T-helper 9 cell (primary cell): ENCODE measurements at places on chromosomes 2 and 18.

- DNase-seq = peak; percentile 25
Measured at GRCh38 chr2:86068136-86068588, 37.5 kb downstream of the POLR1A start.

- DNase-seq = no peak
Measured at GRCh38 chr2:27561060-27561459, 21.8 kb upstream of the ZNF512 start.

GRCh38 chr18:53796040-53796729, 428.3 kb downstream of the MBD2 start:
- DNase-seq = no peak

GRCh38 chr2:21261591-21261990, 137.8 kb downstream of the TDRD15 start:
- DNase-seq = no peak

DNA sequence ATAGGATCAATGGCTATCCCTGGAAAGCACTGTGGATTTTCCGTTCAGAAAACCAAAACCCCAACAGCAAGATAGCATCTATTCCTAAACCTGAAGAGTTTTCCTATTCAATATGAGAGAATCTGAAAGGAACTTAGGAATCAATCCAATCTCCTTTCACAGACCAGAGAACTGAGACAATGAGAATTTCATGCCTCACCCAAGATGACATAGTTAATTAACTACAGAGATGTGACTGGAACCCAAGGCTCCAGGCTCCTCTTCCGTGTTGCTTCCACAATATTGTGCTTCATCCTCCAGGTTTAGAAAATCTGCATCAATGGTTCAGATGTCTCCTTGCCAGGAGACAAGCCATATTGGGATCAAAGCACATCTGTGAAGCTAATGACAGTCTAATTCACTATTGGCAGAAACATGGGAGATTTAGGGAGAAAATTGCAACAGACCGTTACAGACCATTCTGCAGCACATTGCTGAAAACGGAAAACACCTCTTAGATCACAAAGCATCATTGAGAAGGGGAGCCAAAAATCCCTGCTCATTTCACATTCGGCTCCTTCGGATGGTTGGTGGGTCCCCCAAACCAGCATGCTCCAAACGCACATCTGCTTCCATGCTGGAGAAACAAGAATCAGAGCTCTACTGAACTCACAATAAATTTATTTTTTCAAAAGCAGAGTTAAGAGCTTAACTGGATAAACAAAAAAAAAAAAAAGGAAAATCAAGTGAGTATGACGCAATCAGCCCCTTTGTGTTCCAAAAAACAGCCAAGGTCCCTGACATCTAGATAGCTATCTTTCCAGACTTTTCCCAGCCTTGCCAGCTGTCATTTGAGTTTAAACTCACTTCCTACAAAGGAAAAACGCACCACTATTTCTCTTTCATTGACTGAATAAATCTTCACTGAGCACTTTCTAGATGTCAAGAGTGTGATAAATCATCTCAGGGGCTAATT, 290.3 kb downstream of the C1D start:
- DNase-seq = no peak

DNA sequence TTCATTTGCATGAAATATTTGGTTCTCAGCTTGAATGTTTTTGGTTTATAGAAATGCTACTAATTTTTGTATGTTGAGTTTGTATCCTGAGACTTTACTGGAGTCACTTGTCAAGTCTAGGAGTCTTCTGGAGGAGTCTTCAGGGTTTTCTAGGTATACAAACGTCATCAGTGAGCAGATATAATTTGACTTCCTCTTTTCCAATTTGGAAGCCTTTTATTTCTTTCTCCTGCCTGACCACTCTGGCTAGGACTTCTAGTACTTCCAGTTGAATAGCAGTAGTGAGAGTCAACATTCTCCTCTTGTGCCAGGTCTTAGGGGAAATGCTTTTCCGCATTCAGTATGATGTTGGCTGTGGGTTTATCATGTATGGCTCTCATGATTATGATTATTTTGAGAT, 55.4 kb upstream of the THUMPD2 start:
- DNase-seq = no peak

- no peak for DNase-seq
Measured at GRCh38 chr2:40072442-40073232, 293.6 kb upstream of the THUMPD2 start.

- no peak for DNase-seq
Measured at GRCh38 chr2:122273785-122274419, 518.5 kb downstream of the TSN start.

- no peak for DNase-seq
Measured at GRCh38 chr18:23176701-23177432, 41.6 kb downstream of the CABLES1 start.

DNA sequence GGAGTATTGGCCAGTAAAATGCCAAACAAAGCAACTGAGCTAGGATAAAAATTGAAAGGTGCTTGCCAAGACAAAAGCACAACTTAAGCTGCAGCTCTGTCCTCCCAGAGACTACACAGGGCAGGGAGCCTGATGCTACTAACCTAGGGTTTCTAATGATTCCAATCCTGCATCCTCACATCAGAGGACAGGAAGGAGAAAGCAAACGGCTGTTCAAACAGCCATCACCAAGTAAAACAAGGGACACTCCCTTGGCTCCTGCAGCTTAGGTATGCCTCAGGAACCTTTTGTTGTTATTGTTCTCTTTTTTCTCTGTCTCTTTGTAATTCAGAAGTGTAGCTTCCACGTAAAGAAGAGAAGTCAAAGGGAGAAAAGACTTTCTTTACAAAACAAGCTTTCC, 99.5 kb downstream of the TCF4 start:
- no peak for DNase-seq

GRCh38 chr2:174690026-174690425, 74.2 kb downstream of the CHRNA1 start:
- DNase-seq = no peak

DNA sequence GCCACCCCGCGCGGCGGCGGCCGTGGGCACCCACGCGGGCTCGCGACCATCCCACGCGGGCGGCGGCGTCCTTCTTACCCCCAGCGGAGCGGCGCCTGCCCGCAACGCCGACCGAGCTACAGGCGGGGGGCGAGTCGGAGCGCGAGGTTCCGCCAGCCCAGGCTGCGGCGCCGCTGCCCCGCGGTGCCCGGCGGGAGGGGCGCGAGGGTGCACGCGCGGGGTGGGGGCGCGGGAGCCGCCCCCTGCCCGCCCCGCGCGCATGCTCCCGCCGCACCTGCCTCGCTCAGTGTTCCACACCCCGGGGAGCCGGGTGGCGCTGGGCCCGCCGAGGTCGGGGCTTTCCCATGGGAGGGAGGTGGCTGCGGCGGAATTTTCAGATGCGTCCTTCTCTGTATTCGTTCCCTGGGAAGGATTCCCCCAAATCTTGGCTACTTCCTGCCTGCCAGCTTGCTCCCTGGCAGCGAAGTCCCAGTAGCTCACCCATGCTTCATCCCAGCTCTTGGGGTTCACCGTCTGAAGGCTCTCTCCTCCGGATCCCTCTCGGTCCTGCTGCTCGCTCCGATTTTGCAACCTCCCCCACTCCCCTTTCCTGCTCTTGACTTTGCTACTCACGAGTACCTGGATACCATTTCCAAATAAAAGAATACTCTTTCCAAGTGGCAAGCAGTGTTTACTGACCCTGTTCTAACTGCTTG, at the start of gene L3MBTL4:
TSS of gene L3MBTL4 (minus strand) at position 189 of the 695 bp plus-strand sequence. CDS start 103,286 bp downstream, outside the sequence.
- DNase-seq = no peak

- DNase-seq = no peak
Measured at GRCh38 chr18:63150942-63151421, 168.6 kb downstream of the BCL2 start.

DNA sequence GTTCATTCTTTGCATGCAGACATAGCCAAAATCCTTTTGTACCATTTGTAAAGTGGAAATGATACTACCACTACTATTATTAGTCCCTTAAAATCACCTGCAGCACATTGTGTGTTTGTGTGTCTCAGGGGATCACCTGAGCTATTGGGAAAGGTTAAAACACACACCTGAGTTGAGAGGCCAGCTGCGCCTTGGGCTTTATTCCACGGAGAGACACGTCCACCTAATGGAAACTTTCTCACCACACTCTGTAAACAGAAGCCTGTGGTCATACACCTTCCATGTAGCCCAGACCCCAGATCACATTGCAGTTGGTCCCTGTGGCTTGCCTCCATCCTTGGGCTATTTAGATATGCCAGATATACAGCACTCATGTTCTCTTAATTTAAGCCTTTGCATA, 81.8 kb upstream of the SH3BP4 start:
- no peak for DNase-seq
